GM23248 (cell line): ENCODE measurements at places on chromosomes 6 and 20.
A peak's percentile ranks its signal among the peaks of the same experiment; 100 is the strongest.

- DNase-seq: peak; percentile 21
Measured at GRCh38 chr20:37640600-37641561, 52.9 kb upstream of the CTNNBL1 start.

GRCh38 chr6:146123616-146124015 lies 94.8 kb downstream of the GRM1 start:
- no peak for DNase-seq

DNA sequence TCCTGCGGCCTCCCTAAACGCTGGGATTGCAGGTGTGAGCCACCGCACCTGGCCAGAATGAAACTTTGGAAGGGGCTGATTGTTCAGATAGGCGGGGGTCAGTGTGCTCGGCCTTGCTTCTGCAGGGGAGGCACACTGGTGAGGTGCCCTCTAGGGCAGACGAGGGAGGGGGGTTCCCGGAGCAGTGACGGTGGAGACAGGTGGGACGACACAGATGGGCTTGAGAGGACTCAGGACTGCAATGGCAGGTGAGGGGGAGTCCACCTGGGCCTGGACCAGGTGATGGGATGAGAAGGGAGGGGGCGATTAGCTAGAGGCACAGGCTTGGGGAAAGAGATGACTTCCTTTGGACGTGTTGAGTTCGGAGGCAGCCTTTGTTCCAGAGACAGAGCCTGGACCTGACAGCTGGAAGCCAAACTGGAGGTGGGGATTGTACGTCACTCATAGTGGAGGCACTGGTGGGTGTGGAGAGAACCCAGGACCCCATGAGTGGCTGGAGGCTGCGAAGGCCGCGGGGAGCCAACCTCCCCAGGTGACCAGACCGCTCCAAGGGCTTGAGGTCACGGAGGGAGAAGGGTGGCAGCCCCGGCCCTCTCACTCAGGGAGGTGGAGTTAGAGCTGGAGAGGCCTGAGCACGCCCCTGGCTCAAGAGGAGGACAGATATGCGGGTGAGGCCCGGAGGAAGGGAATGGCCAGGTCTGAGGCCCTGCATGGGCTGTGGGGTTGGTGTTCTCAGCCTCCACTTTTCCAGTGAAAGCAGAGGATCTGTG lies 10.5 kb upstream of the MAP1LC3A start:
- no peak for DNase-seq

DNA sequence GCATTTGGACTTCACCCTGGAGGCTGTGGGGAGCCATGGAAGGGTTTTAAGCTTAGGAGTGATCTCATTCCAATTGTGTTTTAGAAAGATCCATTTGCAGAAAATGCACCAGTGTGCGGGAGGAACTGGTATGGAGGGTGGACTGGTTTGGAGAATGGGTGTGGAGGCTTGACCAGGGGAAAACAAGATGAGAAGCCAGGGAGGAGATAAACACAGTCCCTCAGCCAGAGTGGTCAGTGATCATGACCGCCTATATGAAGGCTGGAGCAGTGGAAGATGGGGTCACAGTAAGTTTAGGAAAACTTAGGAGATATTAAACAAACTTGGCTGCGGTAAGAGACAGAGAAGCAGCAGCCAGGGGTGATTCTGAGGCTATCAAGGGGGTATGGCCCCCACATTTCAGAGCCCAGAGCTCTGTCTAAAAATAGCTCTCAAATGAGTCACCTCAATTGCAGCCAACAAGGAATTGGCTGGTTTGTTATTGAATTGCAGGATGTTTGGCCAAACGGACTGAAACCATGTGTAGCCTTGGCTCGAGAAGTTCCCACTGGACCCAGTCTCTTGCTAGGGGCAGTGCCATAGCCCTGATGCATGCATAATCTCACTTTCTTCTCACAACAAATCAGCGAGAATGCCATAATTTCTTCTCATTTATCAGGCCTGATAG lies 159.9 kb upstream of the TOP1 start:
- DNase-seq: peak; percentile 71

GRCh38 chr6:30340589-30341054 lies 4.3 kb upstream of the RPP21 start:
- peak; percentile 55 for DNase-seq

- DNase-seq: no peak
Measured at GRCh38 chr20:46354207-46354555, 45.9 kb upstream of the CDH22 start.

- DNase-seq: no peak
Measured at GRCh38 chr6:16712255-16712930, 48.9 kb downstream of the ATXN1 start.

DNA sequence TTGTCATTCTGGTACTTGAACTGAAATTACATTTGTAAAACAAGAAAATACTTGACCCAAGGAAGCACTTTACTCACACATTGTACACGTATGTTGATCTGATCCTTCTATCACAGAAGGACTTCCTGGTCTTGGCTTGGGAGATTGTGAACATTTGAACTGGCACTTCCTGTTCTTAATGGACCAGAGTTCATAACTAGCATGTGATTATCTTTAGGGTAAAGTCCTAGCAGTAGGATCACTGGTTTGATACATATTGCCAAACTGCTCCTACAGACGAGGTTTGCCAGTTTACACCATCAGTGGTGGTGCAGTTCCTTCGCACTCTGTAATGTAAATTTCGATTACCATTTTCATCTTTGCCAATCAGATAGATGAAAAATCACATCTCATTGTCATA lies 12.7 kb downstream of the HECA start:
- no peak for DNase-seq

GRCh38 chr20:32914031-32914430 lies 55.3 kb downstream of the EFCAB8 start:
- no peak for DNase-seq

- no peak for DNase-seq
Measured at GRCh38 chr6:63415286-63415685, 95.5 kb upstream of the LGSN start.

GRCh38 chr6:55445648-55446204 lies 118.5 kb downstream of the GFRAL start:
- peak; percentile 56 for DNase-seq

GRCh38 chr6:39801456-39802251 lies 9.5 kb downstream of the DAAM2 start:
- no peak for DNase-seq

GRCh38 chr6:44983467-44984365 lies 344.4 kb upstream of the RUNX2 start:
- no peak for DNase-seq

DNA sequence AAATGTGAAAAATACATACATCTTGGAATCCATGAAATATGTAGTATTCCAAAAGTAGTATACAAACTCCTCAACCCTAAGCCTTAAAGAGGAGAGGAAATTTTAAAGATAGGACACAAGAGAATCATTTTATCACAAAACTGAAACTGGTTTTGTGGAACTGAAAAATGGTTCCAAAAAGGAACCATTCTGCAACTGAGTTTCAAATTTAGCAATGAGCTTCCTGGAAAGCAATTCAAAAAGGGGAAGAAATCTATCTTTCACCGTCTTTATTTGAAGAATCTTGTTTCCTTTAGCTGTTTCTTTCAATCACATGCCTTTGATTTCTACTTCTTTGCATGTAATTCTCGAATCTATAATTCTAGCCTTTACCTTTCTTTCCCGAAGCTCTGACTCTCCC lies 32.2 kb upstream of the LAMP5 start:
- no peak for DNase-seq

- no peak for DNase-seq
Measured at GRCh38 chr20:7214081-7214740, 446.7 kb downstream of the BMP2 start.

GRCh38 chr6:141110481-141110880 lies 1022.2 kb upstream of the GJE1 start:
- DNase-seq: peak; percentile 92

DNA sequence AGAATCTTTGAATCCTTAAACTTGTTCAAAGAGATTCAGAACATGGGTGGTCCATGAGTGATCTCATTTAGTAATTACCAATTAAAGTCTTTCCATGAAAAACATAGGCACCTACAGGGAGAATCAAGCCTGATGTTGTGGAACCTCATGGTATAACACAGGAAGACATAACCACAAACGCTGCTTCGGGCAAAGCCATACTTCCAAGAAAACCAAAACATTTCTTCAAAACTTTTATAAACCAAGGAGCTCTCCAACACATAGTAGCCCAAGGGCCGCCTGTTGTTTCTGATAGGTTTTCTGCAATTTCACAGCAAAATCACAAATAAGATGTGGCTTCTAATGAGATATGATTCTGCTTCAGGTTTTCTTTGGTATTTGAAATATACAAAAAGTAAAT lies 2.5 kb downstream of the CHD6 start:
- no peak for DNase-seq

DNA sequence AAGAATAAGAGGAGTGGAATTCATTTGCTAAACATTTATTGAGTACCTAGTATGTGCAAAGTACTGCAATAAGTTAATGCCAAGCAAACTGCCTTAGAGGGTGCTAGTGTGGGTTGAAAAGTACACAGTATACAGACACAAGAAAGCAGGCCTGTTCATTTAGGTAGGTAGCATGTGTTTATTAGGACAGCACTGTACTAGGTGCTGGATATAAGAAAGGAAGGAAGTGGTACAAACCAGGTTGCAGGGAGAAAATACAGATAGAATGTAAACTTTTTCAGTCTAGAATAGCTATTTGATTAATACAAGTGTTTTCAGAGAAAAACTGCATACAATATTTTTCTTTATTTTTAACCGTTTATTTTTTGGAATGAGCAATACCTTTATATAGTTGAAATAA lies 68.1 kb downstream of the PHF20 start:
- no peak for DNase-seq

GRCh38 chr6:134056046-134056445 lies 3.6 kb upstream of the SLC2A12 start:
- no peak for DNase-seq

DNA sequence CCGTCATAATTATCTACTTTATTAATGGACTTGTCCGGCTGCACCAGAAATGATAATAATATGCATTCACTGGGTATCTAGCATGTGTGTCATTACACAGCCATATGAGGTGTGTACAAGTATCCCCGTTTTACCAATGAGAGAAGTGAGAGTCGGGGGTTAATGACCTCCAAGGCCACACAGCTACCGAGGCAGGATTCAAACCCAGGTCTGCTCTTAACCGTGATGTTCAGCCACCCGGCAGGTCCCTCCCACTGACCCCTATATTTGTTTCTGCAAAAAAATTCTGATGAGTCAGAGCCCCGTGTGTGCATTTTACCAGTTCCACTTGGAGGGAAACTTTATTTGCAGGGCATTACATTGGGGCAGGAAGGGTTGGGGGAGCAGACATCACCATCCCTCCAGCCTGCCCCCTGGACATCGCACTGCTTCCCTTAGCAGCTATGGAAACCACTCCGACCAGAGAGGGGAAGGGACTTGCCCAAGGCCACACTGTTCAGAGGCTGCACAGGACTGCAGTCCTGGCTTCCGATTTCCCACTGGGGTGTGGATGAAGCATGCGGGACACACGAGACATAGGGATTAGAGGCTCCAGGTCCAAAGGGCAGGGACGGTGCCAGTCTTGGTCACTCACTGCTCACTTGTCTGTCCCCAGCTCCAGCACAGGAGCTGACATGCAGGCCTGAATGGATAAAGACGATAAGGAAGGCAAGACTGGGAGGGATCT lies 10.1 kb upstream of the SRC start:
- DNase-seq: peak; percentile 40

GRCh38 chr20:45969712-45970634 lies 2.0 kb downstream of the ZNF335 start:
- peak; percentile 85 for DNase-seq

GRCh38 chr20:53282217-53282955 lies 310.2 kb downstream of the TSHZ2 start:
- no peak for DNase-seq

DNA sequence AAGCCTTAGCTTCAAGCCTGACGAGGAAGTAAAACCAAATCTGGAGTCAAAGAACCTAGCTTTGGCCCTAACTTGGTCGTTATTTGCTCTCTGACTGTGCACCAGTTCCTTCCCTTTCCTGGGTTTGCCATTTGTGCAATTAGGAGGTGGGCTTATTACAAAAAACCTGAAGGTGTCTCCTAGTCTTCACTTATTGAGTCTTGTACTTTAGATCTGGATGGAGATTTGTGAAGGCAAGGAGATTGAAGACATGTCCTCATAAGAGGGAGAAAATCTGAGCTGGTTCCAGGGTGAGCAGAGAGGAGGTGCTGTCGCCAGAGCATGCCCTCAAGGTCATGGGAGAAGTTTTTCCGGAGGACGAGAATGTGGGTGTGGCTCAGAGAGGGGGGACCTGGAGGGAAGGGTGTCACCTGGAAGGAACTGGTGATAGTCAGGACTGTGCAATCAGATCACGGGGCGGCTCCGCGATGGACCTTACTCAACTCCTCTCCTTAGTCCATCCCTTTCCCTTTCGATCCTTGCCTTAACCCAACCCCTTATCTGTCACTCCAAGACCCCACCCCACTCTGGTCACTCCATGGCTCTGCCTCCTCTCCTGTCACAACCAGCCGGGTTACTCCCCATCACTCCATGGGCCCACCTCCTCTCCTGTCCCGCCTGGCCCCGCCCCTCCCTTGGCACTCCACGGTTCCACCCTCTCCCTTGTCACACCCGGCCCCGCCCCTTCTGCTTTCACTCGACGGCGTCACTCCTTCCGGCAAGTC lies 588 bp upstream of the ACSS2 start:
- DNase-seq: peak; percentile 99

DNA sequence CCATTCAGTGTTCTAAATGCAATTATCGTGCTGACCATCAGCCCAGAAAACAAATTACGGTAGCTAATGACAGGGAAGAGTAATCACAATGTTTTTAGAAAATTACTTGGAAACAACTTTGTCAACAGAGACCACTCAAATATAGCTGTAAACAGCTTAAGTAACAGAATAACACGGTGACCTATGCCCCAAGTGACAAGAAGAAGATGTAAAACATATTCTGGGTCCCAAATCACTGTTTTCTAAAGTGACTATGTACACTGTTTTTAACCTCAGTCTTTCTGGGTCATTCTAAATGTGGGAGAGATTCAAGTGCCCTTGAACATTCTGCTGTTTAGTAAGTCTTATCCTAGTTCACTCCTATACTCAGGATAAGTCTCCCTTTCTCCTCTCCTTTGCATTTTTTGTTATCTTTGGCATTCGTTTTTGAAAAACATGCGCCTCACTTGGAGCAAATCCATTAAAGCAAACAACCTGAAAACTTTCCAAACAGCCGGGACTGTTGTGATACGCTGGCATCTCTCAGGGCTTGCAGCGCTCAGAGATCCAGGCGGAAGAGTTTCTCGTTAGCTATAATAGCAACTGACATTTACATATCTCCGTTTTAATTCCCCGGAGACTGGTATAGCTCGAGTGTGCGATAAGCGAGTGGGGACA lies 114.5 kb upstream of the SOX4 start:
- peak; percentile 29 for DNase-seq

GRCh38 chr6:139159016-139159415 lies 24.1 kb downstream of the HECA start:
- peak; percentile 62 for DNase-seq

- no peak for DNase-seq
Measured at GRCh38 chr20:1282966-1283365, 16.9 kb downstream of the SNPH start.
